ENCODE measurements at places on chromosomes 7 and 10.

- DNase-seq: no peak
These were observed 366.4 kb downstream of the INHBA start for GRCh38 chr7:41336455-41336952.

- DNase-seq: no peak
These were observed 631.0 kb upstream of the ANKRD30A start for GRCh38 chr10:36494371-36494770.

DNA sequence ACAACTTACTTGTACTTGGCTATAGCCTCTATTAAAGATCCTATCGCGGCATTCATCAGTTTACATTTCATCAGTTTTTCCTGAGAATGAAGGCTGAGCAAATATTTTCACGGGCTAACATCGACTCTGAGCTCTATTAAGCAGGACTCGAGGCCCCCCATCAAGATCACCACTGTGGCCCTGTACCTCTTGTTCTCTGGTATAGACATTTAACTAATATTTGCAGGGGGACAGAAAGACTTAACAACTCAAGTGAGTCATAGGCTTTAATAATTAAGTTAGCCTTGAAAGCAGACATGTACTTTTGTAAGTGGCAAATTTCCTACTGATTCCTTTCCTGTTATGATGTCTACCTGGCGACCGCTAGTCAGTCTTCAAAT lies 45.4 kb downstream of the DOCK4 start:
- no peak for DNase-seq

DNA sequence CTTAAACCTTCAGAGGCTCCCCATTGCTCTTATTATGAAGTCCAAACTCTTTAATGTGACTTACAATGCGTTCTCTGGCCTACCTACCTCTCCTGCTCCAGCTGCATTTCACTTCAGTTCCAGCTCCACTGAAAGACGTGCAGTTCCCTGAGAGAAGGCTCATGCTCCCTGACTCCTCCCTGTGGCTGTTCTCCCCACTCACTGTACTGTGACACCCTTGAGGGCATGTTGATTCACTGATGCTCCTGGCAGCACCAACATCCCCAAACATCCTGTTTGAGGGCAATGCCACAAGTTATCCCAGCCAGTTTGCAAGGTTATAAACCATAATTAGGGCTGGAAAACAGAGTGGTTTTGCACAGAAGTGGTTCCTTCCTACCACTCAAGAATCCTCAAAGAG lies 111.2 kb downstream of the LSM5 start:
- DNase-seq: no peak

DNA sequence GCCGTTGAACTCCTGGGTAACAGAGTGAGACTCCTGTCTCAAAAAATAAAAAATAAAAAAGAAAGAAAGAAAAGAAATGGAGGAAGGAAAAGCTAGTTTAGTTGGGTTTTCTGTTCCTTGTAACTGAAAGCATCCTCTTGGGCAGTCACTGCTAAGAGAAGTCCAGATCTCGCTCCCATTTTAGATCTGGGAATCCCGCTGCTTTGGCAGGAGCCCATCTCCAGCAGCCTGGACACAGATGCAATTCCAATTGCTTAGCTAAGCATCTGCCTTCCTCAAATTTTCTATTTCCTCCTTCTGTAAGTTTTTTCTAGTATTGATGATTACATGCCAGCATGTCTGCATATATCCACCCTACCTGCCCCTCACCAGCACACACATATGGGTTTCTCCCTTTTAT lies 54.1 kb downstream of the DENND2A start:
- DNase-seq: no peak

GRCh38 chr7:150955519-150956394 lies 22.4 kb downstream of the KCNH2 start:
- DNase-seq: no peak

DNA sequence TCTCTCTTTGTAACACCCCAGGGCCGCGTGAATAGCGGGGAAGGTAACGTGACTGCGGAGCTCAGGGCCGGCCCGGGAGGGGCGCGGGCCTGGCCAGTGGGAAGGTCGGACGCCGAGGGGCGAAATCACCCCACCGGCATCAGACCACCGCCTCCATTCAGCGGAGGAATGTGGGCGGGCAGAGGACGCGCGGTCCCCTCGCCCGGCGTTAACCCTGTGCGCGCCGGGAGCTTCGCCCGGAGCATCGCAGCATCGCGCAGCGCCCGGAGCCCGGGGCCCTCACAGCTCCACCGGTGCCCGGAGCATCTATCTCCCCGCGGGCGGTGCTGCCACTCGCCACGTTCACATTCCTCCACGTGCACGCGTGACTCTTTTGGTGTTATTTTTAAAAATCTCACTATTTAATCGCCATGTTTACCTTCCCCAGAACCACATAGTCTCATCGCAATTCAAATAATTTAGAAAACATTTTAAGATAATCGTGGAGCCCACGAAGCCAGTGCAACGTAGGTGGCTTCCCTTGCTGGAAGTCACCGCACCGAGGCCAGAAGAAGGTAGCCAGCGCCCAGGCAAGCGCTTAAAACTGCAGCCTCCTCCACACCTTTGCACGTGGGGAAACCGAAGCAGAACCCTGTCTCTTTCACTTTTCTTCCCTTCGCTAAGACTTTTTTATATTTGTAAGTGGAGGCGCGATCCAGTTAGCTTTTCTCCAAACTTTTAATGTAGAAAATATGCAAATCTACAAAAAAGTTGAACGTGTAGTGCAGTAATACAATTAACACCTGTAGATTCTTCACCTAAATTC lies 21.8 kb downstream of the FGFBP3 start:
- peak; percentile 2 for DNase-seq

GRCh38 chr10:43135656-43136055 lies 2.6 kb upstream of the CSGALNACT2 start:
- DNase-seq: no peak

- no peak for DNase-seq
These were observed 16.2 kb downstream of the SLC16A12 start for GRCh38 chr10:89518876-89519842.

GRCh38 chr10:120477021-120477742 lies 20.2 kb downstream of the PLPP4 start:
- DNase-seq: no peak

DNA sequence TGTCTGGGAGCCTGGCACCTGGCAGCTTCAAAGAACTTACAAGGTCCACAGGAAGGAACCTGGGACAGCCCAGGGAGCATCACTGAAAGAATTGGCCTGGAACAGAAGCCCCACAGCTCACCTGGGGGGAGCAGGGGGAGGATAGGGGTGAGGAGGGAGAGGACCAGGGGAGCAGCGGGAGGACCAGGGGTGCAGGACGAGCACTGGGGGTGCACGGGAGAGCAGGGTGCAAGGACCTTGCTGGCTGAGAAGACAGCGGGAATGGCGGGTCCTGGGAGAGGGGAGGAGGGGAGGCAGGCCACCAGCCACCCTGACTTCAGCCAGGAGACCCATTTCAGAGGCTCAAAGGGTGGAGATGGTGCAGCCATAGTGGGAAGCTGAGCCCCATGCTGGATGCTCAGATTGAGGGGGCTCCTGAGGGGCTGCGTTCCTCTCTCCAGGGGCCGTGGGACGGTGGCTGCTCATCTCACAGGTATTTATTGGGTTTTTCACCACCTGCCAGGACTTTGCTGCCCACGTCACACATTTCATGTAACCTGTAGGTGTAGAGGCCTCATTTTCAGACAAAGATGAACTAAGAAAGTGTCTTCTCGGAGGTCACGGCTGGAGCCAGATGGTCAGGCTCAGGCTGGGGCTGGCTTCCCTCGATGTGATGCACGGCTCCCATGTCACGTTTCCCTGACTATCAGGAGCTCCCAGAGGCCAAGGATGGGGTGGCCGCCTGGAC lies 110.1 kb downstream of the WDR37 start:
- DNase-seq: no peak

- DNase-seq: no peak
These were observed 11.7 kb downstream of the MAP3K8 start for GRCh38 chr10:30445711-30446110.

GRCh38 chr7:1013581-1013980 lies 30.6 kb downstream of the CYP2W1 start:
- DNase-seq: no peak

GRCh38 chr10:86659721-86660453 lies 5.5 kb downstream of the OPN4 start:
- DNase-seq: no peak

- peak; percentile 35 for DNase-seq
These were observed 35.9 kb upstream of the AP5Z1 start for GRCh38 chr7:4739528-4739992.

- no peak for DNase-seq
These were observed 32.2 kb downstream of the ZRANB1 start for GRCh38 chr10:124974131-124974530.

DNA sequence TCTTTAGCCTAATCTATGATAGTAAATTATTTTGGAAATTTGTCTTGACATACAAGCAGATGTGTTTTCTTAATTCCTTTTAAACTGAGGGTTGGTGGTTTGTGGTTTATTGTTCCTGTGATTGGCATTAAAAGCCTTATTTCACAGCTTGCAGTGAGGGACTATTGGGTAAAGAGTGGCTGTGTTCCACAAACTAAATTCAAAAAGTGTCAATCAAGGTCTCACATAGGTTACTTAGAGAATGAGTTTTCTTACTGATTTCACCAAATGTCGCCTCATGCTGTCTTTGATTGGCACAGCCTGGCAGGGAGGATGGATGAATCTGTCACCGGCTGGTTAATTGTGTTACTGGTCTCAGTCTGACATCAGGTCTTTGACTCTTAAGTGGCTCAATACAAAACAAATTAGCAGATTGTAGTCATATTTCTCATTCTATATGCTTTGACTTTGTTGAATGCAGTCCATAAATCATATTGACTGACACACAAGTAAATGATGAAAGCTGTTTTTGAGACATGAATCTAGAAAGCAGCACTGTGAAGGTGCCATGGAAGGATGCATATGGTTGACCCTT lies 66.8 kb upstream of the CYP26C1 start:
- no peak for DNase-seq

DNA sequence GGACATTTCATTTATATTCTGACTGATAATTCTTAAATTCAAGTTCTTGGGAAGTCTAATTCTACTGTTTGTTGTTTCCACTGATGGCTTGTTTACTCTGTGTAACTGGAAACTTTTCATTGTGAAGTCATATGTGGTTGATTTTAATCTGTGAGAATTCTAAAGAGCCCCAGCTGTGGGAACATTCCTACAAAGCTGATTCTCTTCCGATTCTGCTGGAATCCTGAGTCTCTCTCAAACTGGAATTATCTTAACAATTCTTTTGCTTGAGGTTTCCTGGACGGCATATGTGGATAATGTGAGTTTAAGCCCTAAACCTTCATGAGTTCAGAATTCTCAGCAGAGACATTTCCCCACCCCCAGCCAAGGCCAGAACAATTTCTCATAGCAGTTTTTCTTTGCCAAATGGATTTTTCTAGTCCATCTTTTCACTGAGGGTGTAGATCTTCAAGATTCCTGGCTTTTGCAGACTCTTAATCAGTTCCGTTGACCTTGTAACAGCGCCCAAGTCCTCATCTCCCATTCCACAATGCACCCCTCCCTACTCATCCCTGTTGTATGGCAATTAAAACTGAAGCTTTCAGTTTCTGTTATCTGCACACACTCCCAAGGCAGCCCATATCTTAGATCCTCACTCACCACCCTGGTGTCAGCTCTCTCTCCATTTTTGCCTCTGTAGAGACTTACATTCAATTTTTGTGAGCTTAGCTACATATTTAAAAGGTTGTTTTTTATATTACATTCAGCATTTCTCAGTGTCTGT lies 37.6 kb downstream of the GRM8 start:
- no peak for DNase-seq

- DNase-seq: no peak
These were observed 957.0 kb downstream of the LRMDA start for GRCh38 chr10:76388321-76389023.

DNA sequence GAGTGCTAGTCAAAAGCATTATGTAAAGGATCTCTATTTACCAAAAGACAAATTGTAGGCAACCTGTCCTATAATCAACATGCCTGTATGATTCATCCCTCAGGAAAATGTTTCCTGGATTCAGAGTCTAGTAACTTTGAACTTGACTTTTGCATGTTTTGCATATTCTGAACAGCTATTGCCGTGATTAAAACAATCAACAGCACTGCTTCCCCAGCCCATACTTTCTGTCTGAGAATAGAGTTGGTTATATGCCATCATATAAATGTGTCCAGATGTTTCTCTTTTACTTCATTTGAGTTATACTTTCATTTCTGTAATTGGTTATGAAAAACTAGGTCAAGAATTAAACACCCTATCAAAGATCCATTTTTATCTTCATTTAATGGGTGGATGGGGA lies 83.5 kb downstream of the ZMYND11 start:
- no peak for DNase-seq

- DNase-seq: no peak
These were observed 15.3 kb downstream of the WNT16 start for GRCh38 chr7:121344093-121344492.

DNA sequence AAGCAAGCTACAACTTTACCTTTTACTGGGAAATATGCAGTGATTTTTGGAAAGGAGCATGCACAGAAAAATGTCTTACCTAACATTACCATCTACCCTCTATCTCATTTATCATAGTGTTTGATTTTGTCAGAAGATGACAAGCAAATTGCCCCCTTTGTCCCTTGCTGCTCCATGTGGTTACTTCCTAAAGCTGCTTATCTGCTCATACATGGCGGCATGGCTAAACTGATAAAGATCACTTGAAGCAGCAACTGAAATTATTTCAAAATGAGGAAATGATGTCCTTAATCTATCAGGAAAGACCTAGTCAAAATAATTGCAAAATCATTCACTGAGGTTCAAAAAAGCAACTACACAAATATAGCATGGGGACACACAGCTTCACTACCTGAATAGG lies 1198.5 kb upstream of the SORCS1 start:
- no peak for DNase-seq

DNA sequence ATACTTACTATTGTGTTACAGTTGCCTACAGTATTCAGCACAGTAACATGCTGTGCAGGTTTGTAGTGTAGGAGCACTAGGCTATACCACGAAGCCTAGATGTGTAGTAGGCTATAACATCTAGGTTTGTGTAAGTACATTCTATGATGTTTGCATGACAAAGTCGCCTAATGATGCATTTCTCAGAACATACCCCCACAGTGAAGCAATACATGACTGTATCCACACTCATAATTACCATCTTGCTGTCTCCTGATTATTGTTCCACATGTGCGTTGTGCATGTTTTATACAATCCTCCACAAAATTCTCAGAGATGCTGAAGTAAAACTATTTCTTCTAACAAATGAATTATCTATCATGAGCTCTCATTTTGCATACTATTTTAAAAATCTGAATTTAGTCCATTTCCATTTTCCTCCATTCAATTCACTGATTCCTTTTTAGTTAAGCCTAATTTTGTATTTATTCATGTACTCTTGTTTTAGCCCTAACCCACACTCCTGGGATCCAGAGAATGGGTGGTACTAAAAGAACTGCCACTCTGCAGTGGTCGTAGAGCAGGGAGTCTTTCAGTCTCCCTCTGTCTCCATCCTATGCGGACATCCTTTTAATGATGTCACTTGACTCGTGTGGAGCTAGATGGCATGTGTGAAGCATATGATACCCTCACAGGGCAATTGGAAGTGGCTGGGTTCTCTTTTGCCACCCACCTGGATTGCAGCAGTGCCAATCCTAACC lies 67.6 kb upstream of the CAV2 start:
- no peak for DNase-seq

- DNase-seq: no peak
These were observed 156.3 kb upstream of the COBL start for GRCh38 chr7:51472873-51473272.

GRCh38 chr10:51405580-51406351 lies 293.6 kb downstream of the CSTF2T start:
- no peak for DNase-seq
